MCF 10A (cell line): ENCODE measurements at places on chromosomes 7 and 10. TPM values are rescaled to one million over a fixed set of nuclear protein-coding genes. Genes with fewer than 3 reads are reported as not detected.

GRCh38 chr7:51949726-51950644 lies 633.4 kb upstream of the COBL start:
- no peak overlapping the region for H3K4me3 ChIP-seq
- no peaks in the 10 kb centered on the region for H3K4me1 ChIP-seq
- DNase-seq, result no peak
- H3K27ac ChIP-seq, result no peak overlapping the region
- H3K27me3 ChIP-seq, result peaks cover 39% of the 10 kb centered on the region
- H3K36me3 ChIP-seq, result no peaks in the 10 kb centered on the region

DNA sequence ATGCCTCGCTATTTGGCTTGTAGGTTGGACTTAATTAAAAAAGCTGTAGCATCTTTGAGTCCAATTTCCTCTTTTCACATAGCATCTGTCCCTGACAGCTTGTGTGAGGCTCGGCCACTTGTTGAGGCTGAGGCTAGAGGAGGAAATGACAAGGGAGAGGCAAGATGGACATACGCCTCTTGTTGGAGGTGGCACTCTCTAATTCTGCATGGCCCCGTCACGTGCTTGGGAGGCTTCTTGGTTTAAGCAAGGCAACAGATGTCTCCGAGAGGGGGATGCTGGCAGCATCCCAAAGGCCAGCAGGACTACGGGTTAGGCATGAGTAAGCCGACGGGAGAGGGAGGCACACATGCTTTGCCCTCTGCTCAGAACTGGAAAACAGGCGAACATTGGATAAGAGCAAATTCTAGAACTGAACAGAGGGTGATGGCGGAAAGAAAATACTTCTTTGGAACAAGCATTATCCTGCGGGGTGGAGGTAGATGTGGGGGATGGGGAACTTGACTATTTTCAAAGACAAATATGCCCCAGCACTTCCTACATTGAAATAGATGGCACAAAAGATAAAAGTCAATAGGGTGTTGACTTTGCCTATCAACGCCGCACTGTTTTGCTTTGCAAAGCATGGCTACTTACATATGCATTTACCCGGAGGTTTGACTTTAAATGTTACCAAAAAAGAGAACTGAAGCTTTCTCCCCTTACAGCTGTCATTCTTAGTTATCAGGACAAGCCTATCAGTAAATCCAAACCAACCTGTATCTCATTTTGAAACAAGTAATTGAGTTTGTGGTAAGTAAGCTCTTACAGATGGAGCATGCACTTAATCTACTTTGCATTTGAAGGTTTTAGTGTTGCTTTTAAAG lies 94.8 kb downstream of the CHN2 start:
- H3K4me3 ChIP-seq, result no peak overlapping the region
- H3K4me1 ChIP-seq, result peaks cover 47% of the 10 kb centered on the region
- no peaks in the 10 kb centered on the region for H3K27me3 ChIP-seq
- DNase-seq, result peak; percentile 41

- H3K27me3 ChIP-seq, result no peaks in the 10 kb centered on the region
- H3K4me1 ChIP-seq, result no peaks in the 10 kb centered on the region
- no peaks in the 10 kb centered on the region for H3K36me3 ChIP-seq
- no peak overlapping the region for H3K4me3 ChIP-seq
Observed at GRCh38 chr7:85004402-85004801, 182.5 kb downstream of the SEMA3D start.

GRCh38 chr7:65840446-65840845 lies 32.4 kb upstream of the VKORC1L1 start:
- H3K36me3 ChIP-seq, result peaks cover 7% of the 10 kb centered on the region
- H3K27me3 ChIP-seq, result no peaks in the 10 kb centered on the region
- DNase-seq, result no peak
- peaks cover 7% of the 10 kb centered on the region for H3K4me1 ChIP-seq
- H3K4me3 ChIP-seq, result no peak overlapping the region

GRCh38 chr7:74025146-74025545 lies 2.8 kb upstream of the ELN start:
- H3K4me3 ChIP-seq, result no peak overlapping the region
- H3K4me1 ChIP-seq, result peaks cover 9% of the 10 kb centered on the region
- H3K27ac ChIP-seq, result no peak overlapping the region
- no peak for DNase-seq
- H3K27me3 ChIP-seq, result peaks cover 33% of the 10 kb centered on the region

DNA sequence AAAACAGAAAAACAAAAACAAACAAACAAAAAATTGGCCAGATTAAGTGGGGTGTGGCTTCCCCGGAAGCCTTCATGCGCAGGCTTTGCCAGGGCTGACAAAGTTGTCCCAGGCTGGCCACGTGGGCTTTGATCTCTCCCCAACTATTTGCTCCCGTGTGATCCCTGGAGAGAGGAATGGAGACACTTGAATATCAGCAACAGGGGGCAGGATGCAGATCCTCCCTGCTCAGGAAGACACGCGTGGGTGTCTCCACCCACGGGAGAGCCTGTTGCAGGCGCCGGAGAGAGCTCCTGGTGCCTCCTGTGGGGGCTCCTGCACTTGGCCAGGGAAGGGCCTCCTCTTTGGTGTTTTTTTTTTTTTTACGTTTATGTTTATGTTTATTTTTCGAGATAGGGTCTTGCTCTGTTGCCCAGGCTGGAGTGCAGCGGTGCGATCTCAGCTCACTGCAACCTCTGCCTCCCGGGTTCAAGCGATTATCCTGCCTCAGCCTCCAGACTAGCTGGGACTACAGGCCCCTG lies 19.0 kb downstream of the TRIM56 start:
- H3K4me1 ChIP-seq, result peaks cover 45% of the 10 kb centered on the region
- DNase-seq, result no peak
- H3K27me3 ChIP-seq, result no peaks in the 10 kb centered on the region
- peaks cover 11% of the 10 kb centered on the region for H3K36me3 ChIP-seq

GRCh38 chr7:106062006-106062405 lies 50.1 kb downstream of the SYPL1 start:
- no peaks in the 10 kb centered on the region for H3K27me3 ChIP-seq
- no peak overlapping the region for H3K4me3 ChIP-seq
- DNase-seq, result peak; percentile 56
- peaks cover 61% of the 10 kb centered on the region for H3K4me1 ChIP-seq

- no peak for DNase-seq
- H3K27me3 ChIP-seq, result no peaks in the 10 kb centered on the region
- no peaks in the 10 kb centered on the region for H3K36me3 ChIP-seq
- H3K27ac ChIP-seq, result no peak overlapping the region
- H3K4me3 ChIP-seq, result no peak overlapping the region
- no peaks in the 10 kb centered on the region for H3K4me1 ChIP-seq
Observed at GRCh38 chr7:38806912-38807311, 102.1 kb downstream of the VPS41 start.

DNA sequence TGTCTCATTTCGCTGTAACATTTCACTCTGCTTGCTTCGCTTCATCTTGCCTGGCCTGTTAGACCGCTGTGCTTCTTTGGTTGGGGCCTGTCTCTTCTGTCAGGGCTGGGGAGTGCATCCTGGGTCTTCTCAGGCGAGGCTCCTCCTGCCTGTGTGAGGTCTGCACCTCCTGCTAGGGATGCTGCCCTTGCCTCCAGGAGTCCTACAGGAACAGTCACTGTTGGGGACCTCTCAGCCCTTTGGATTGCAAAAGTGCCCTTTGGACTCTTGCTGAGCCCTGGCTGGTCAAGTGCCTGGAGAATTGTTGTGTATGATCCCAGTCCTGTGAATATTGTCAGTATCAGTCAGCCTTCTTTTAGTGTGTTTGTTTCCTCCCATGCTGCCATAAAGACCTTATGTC lies 84.1 kb downstream of the MDFIC start:
- H3K27me3 ChIP-seq, result no peaks in the 10 kb centered on the region
- no peak overlapping the region for H3K27ac ChIP-seq
- H3K4me3 ChIP-seq, result no peak overlapping the region

DNA sequence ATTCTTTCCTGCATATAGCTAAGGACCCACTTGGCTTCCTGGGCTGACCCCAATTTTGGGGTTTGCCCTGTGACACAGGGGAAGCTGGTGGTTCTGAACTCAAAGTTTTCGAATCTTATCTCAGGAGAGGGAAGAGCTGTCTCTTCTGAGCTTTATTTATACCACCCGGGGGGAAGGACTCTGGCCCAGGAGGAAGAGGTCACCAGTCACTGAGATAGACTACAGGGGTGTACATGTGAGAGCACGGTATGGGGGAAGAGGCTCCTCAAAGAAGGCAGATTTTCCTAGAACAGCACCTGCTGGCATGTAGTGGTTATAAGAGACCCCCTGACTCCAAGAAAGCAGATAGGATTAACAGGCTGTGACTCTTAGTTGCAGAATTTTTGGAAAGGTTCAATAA lies 101.8 kb upstream of the ELMO1 start:
- no peaks in the 10 kb centered on the region for H3K27me3 ChIP-seq
- H3K36me3 ChIP-seq, result no peaks in the 10 kb centered on the region
- H3K4me3 ChIP-seq, result no peak overlapping the region

DNA sequence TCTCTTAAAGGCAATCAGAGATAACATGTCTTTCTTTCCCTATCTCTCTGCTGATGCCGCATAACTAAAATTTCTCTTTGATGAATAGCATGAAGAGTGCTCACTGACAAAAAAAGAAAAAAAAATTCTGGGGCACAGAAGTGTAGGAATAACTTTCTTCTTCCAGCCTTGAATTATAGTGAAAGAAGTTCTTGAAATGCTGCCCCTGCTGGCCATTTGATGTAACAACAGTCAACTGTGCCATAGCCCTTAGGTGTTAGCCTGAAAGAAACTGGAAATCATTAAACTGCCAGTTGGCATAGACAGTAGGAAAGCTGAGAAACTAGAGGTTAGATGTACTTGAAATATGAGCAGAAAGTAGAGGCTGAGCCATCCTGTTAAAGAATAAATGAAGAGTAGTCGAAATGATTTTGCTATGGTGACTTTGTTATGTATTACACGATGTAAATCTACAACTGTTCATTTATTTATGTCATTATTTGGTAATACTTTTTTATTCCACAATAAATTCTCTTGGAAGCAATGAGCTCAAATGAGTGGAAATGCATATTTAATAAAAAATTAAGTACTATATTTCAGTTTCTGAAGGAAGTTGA lies 48.3 kb upstream of the FAM171A1 start:
- H3K27me3 ChIP-seq, result no peaks in the 10 kb centered on the region
- no peaks in the 10 kb centered on the region for H3K4me1 ChIP-seq
- no peak overlapping the region for H3K27ac ChIP-seq
- no peaks in the 10 kb centered on the region for H3K36me3 ChIP-seq
- DNase-seq, result peak; percentile 60

- H3K27me3 ChIP-seq, result no peaks in the 10 kb centered on the region
- H3K27ac ChIP-seq, result no peak overlapping the region
- DNase-seq, result no peak
- H3K4me3 ChIP-seq, result no peak overlapping the region
Observed at GRCh38 chr10:46092524-46093081, 46.5 kb upstream of the MSMB start.

DNA sequence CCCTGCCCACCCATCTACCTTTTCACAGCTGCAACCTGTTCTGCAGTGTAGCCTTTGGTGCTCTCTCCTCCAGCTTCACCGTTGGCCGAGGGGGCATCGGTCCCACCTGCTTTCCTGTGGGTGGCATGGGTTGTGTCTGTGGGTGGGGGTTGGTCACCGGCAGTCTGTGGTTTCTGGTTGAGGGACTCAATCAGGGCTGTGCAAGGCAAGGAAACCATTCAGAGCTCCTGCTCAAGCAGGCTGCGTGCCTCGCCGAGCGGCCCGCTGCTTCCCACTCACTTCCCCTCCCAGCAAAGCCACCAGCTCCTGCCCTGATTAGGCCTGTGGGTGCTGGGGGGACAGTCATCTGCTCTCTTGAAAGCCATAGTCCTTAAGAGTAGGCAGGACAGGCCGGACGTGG lies 9.8 kb downstream of the DNAJB12 start:
- peaks cover 43% of the 10 kb centered on the region for H3K36me3 ChIP-seq
- peaks cover 11% of the 10 kb centered on the region for H3K4me1 ChIP-seq
- no peak for DNase-seq
- H3K4me3 ChIP-seq, result no peak overlapping the region
- H3K27ac ChIP-seq, result no peak overlapping the region
- no peaks in the 10 kb centered on the region for H3K27me3 ChIP-seq

Gene JMJD1C
- 91.9 and 101 TPM in 2 replicates for total RNA-seq

Gene YAE1
- 34.7 and 37.6 TPM in 2 replicates for total RNA-seq
